ENCODE measurements at places on chromosomes 2 and 18. TPM values are rescaled to one million over a fixed set of nuclear protein-coding genes. Genes with fewer than 3 reads are reported as not detected.

DNA sequence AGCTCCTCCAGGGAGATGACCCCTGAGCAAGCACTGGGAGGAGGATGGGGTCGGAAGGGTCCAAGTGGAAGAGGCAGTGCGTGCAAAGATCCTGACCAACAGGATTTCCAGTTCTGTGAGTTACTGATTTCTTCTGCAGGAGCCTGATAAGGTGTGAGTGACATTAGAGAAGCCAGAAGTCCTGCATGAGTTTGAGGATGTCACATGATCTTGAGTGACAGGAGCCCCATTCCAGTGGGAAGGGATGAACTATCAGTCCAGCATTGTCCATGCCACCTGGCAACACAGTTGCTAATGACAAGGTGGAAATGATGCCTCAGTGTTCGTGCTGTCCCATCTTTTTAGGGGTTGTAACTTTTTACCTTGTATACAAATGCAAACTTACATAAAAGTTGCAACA lies 285.1 kb upstream of the HDAC4 start:
- no peak for DNase-seq

DNA sequence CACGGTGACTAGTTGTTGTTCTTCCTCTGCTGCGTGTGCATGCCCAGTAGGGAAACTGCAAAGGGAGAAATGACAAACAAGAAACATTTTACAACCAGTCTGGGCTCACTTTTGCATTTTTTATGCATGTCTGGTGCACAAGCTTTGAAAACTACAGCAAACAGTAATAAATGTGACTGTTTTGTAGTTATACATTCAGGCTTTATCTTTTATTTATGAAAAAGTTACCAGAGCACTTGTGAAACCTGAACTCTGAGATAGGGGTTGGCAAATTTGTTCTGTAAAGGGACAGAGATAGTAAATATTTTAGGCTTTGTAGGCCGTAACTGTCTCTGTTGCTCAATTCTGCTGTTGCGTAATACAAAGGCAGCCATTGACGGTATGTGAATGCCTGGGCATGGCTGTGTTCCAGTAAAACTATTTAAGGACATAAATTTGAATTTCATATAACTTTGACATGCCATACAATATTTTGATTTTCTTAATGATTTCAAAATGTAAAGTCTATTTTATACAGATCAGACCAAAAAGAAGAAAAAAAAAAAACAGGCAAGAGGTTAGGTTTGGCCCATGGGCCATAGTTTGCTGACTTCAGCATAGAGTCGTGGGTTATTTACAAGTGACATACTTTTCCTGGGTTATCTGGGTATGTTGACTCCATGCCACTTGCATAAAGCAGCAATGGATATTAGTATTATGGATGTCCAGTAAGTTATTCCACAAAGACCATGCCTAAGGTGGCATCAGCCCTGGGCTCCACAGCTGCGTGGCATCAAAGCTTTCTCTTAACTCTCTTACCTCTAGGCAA lies 53.6 kb upstream of the EML6 start:
- DNase-seq, result no peak

Gene COPS7B
- total RNA-seq, result 20.6 TPM

GRCh38 chr2:43135583-43135982 lies 90.8 kb downstream of the ZFP36L2 start:
- no peak for DNase-seq

DNA sequence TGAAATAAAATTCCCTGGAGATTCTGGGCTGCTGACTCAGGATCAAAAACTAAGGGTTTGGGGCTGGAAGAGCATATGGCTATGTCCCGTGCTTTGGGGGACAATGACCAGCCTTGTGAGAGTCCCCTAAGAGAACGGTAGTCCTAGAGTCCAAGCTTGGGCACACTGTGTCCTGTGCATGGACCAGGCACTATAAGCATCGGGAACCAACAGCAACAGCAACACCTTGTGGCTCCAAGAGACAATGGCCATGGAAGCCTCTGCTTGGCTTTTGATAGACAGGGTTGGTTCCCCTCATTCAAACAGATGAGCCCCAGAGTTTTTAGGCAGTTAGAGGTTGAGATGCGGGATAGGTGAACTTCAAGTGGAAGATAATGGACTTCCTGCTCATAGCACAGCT lies 294.4 kb upstream of the CHAC2 start:
- DNase-seq, result no peak

- no peak for DNase-seq
Observed at GRCh38 chr2:118115761-118116160, 27.5 kb downstream of the INSIG2 start.

Gene TRABD2A
- 2.6 TPM for total RNA-seq

Gene NEDD4L
- 11.3 TPM for total RNA-seq

Gene LHCGR
- not detected for total RNA-seq

DNA sequence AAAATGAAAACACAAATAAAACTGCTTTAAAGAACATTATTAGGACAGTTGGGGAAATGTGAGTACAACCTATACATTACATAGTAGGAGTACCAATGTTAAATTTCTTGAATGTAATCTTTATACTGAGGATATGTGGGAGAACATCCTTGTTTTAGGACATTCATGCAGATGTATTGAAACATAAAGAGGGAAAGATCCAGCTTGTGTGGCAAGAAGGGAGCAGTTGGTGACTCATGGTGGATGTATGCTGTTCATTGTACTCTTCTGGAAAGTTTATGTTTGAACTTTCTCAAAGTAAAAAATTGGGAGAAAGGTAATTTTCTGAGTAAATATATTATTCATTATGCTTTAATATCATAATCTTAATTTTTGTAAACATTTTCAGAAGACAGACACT lies 132.1 kb upstream of the DLGAP1 start:
- DNase-seq, result no peak

Gene SERPINB13
- total RNA-seq, result not detected

Gene PIEZO2
- total RNA-seq, result 4.8 TPM

- no peak for DNase-seq
Observed at GRCh38 chr2:15303874-15304273, 257.3 kb downstream of the NBAS start.
